GM03348 (cell line): ENCODE measurements at places on chromosomes 1 and 21.

GRCh38 chr21:45145146-45145545 is 70.8 kb downstream of the ADARB1 start:
- no peak for DNase-seq

DNA sequence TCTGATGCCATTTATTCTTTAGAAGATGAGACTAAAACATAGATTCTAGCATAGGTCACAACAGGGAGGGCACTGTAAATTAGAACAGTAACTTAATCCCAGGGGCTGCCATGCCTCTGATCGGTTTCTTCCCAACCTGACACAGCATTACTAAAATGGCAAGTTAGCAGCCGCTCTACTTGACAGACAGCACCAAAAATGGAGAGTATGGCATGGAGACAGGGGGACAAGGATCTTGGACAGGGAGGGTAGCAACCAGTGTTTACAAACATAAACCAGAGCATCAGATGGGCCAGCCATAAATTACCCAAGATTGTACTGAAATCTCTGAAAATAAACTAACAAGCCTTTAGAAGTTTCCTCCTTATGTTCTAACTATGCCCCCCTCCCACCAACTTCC is 5.9 kb downstream of the DUSP10 start:
- DNase-seq, result no peak

DNA sequence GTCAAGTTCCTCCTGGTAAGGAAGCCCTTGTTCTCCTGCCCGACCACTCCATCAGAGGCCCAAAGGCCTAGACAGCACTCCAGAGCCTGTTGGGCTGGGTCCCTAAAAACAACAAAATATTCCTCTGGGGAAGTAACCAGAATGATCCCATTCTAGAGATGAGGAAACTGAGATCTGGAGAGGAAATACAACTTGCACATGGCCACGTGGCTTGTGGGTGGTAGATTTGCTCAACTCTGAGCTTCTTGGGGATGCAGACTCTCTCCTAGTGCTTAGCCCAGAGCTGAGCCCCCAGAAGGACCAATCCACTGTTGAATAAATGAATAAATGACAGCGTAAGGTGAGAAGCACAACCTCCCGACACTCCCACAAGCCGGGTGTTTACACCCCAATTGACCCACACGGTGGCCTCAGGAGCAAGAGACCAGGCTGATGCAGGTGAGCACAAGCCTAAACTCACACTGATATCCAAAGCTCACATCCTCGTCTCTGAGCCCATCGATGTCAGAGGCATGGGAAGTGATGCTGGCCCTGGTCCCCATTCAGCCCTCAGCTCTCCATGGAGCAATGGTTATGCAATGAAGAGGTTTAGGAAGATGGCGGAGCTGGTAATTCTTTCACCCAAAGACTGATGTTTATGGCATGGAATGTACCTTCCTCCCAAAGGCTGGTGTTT is 172.5 kb upstream of the EDN2 start:
- no peak for DNase-seq

DNA sequence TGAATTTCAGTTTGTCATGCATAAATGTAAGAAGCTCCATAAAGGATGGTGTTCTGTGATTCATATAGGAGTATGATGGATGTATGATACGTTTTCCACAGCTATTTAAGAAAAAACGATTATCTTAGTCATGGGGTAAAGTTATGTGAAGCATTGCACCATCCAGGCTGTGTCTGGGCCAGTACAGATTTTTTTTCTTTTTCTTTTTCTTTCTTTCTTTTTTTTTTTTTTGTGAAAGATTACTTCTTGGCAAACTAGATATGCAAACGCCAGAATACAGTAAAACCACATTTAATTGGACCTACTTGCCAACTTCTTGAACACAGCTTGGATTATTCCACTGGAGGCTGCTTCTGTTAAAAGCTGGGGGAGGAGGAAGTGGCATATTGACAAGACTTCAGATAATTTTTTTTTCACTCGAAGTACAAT is 14.9 kb downstream of the ZBTB18 start:
- DNase-seq, result peak; percentile 84

DNA sequence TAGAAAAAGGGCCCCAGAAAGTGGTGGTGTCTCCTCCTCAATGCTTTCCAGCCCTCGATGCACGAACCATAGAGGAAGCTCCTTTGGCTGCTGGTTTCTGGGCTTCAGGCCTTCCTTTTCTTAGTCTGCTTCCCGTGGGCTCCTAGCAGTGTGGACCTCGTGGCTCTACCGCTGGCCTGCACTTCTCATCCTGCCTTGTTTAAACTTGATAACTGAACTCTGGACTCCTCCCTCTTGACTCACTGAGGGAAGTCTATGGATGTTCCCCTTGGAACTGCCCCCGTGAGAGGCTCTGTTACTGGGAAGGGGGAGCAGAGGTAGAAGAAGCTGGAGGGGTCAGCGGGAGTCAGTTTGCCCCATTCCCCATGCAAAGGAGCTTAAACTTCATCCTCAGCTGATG is 75.3 kb upstream of the WDR26 start:
- DNase-seq, result no peak

- peak; percentile 98 for DNase-seq
Measured at GRCh38 chr1:3796215-3797061, at the start of gene LRRC47. LRRC47 (minus strand) TSS chr1:3796498; CDS start chr1:3796476, 22 bp downstream.

DNA sequence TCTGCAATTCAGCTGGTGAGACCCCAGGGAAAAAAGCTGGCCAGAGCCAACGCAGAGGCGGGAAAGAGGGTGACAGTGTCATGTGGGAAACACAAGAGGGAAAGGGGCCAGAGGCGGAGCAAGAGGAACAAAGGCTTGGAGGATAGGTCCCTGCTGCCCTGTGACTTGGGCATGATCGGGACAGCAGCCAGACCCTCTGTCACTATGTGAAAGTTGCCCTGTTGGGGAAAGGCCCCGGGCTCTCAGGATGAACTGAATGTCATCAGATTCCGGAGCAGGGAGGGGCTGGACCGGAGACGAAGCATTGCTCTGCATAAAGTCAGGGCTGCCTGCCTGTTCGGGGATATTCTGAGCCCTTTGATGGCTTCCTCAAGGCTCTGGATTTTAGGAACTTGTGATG is 5.7 kb upstream of the ELF3 start:
- no peak for DNase-seq

DNA sequence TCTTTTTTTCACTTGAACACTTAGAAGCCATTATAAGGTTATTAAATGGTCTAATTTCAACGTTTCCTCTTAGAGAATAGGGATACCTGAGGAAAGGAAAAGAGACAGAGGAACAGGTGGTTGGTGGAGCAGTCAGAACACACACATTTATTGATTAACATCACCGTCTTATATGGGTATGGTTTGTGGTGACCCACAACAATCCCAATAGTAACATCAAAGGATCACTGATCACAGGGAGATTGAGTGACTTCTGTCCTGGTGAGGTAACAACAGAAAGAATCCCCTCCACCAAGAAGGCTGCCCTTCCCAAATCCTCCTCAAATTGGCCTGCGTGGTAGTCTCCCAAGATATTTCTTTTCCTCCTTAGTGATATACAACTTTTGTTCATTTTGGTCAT is 474.0 kb downstream of the PLPP3 start:
- no peak for DNase-seq

- no peak for DNase-seq
Measured at GRCh38 chr1:243494741-243495431, 239.0 kb downstream of the SDCCAG8 start.

DNA sequence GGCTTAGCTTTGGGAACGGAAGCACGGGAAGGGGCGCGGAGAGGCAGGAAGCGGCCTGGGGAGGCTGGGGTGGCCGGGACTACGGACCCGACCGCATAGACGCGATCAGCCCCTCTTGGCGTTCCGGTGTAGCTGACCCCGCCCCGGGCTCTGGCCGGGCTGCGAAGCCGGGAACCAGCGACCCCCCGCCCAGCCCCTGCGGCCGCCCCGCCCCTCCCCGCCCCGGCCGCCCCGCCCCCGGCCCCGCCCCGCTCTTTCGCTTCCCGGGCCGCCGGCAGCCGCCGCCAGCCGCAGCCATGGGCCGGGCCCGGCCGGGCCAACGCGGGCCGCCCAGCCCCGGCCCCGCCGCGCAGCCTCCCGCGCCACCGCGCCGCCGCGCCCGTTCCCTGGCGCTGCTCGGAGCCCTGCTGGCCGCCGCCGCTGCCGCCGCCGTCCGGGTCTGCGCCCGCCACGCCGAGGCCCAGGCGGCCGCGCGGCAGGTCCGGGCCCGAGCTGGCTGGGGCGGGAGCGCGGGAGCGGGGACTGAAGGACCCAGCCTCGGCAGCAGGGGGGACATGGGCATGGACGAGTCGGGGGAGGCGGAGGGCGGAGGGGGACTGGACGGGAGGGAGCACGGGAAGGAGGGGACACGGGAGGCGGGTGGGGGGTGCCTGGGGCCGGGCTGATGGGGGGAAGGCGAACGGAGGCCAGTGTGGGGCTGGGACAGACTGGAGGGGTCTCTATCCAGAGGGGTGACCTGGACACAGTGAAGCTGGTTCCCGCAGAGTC is at the start of gene SELENON:
SELENON (plus strand) TSS at position 259 of the 768 bp plus-strand sequence; CDS start at position 297, 38 bp downstream.
- peak; percentile 94 for DNase-seq

DNA sequence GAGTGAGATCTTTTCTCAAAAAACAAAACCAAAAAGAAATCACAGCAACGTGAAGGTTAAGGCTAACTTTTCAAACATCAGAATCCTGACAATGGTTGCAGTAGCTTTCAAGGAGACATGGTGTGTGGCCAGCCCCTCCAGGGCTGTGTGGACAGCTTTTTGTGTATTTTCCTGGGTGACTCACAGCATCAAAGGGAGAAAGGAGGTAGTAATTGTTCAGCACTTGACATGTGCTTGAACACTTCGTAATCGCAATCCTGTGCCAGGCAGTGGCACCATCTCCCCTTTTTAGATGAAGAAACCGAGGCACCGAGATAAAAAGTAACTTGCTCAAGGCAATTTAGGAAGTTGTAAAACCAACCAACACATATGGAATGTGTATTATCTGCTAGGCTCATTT is 10.3 kb downstream of the NBL1 start:
- no peak for DNase-seq

DNA sequence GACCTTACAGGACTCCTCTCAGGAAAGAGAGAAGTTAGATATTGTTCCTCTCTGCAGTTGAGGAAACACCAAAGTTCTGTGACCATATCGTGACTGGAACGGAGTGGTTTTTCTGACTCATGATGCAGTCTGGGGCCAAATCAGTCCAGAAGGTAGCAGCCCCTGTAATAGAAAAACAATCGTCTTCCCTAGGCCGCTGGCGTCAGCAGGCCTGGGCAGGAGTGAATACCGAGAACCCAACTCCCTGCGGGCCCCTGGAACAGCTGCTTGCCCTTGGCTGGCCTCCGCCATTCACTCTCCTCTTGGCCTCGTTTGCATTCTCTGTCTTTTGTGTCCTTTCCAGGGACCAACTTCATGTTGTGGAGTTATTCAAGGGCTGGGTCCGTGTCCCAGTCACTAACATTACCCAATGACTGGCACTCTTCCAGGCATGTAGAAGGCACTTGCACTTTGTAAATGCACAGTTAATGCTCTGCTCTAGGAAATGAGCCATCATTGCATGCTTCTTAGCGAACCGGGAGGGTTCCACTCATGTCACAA is 10.9 kb upstream of the CD101 start:
- peak; percentile 87 for DNase-seq

- peak; percentile 14 for DNase-seq
Measured at GRCh38 chr21:46005081-46005480, 23.5 kb downstream of the COL6A1 start.

DNA sequence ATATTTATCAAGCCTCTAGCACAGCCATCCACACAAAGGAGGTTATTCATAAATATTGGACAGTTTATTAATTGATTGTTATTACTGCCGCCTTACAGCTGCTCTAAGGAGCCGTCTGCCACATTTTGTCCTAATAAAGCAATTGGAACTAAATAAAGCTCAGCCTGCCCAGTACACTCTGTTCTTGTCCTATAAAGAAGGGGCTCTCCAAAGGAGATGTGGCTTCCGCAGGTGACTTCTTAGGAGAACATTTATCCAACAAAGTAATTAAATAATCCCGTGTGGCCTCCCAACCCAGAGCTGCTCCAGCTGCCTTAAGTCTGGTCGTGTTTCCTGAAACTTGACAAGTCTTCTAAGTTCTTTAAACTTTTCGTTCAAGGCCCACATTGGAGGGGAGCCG is 497.7 kb downstream of the NPHP4 start:
- DNase-seq, result no peak

DNA sequence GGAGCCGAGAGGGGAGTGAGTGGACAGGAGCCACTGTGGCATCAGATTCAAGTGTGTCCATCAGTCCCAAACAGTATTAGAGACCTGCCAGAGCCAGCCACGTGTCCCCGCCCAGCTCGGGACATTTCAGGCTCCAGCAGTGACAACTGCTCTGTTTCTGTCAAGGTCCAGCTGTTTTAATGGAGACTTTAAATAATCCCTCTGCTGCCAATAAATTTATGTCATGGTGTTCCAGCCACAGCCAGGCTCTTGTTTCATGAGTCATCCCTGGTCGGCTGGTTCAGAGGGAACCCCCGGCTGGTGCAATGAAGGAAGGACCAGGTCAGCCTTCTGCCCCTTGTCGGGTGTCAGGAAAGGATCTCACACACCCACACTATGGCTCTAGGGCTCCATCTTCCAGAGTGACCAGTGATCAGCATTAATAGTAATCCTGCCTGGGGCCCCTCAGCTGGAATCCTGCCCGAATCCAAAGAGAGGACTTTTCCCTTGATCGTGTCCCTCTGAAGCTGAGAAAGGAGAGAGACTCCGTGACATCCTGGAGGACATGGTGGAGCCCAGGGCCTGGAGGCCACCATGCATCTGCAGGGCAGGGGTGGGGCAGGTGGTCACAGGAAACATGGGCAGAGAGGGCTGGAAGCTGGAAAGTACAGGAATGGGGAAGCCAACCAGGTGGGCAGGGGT is 197.3 kb downstream of the MATN1 start:
- peak; percentile 74 for DNase-seq

DNA sequence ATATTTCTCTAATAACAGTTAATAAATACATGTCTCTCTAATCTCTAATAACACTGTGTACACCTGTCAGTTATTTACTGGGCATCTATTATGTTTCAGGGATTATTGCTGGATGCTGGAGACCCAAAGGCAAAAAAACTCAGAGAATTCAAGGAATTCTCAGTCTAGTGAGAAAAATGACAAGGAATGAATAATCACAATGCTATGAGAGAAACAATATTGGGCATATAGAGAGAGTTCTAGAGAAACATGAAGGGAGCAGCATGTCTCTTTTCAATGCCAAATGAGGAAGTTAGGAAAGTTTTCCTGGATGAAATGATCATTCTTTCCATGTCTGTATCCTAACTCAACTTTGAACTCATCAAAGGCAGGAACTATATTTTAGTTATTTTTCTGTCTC is 82.8 kb downstream of the TNFSF18 start:
- DNase-seq, result no peak

GRCh38 chr1:7299994-7300393 is 471.1 kb upstream of the VAMP3 start:
- peak; percentile 64 for DNase-seq

DNA sequence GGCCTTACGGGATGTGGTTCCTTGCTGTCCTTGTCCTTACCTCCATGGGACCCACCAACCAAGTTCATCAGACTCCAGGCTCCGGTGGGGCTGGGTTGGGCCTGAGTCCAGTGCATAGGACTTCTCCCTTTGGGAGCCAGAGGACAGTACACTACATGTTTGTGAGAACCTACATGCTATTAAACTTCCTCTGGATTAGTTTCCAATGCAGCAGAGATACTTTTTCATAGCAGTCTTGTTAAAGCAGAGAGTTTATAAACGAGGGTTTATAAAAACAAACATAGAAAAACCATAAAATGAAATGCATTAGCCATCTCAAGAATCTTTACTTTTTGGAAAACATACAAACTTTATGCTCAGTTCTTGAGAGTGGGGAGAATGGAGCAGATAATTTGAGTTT is 33.4 kb downstream of the INKA2 start:
- no peak for DNase-seq
